Adrenal gland (tissue), 19 donors: ENCODE measurements at places on chromosomes 4 and X. TPM values are rescaled to one million over a fixed set of nuclear protein-coding genes. Genes with fewer than 3 reads are reported as not detected.

The ING2 gene
- total RNA-seq, result 50.6 TPM

The ERAS gene
- not detected for total RNA-seq

The DMP1 gene
- total RNA-seq, result not detected

- no peak for DNase-seq
- no peaks in the 10 kb centered on the region for H3K36me3 ChIP-seq
- H3K4me1 ChIP-seq, result no peaks in the 10 kb centered on the region
- H3K27me3 ChIP-seq, result no peaks in the 10 kb centered on the region
- H3K4me3 ChIP-seq, result no peak overlapping the region
Observed at GRCh38 chr4:147453561-147454141, 27.2 kb upstream of the EDNRA start.

The MMRN1 gene
- 10.8 TPM for total RNA-seq
